Mammary microvascular endothelial cell (primary cell): ENCODE measurements at places on chromosomes 13 and 19. TPM values are rescaled to one million over a fixed set of nuclear protein-coding genes. Genes with fewer than 3 reads are reported as not detected.

GJB6 gene
- not detected in 2 replicates for total RNA-seq

CAPS gene
- total RNA-seq, result 0.89 and 1.3 TPM in 2 replicates

N4BP2L1 gene
- total RNA-seq, result 1.8 and 5.9 TPM in 2 replicates

ZNF320 gene
- 4.3 and 9.0 TPM in 2 replicates for total RNA-seq

SYT3 gene
- total RNA-seq, result not detected in 2 replicates

UNC13A gene
- under 0.01 and 0.54 TPM in 2 replicates for total RNA-seq

SIGLECL1 gene
- not detected in 2 replicates for total RNA-seq

ADPRHL1 gene
- total RNA-seq, result 2.6 and 3.2 TPM in 2 replicates

PRTN3 gene
- total RNA-seq, result not detected in 2 replicates

LRRC63 gene
- 0.44 TPM in 1 of 2 replicates, not detected in the other for total RNA-seq

ADAT3 gene
- 5.5 and 12.1 TPM in 2 replicates for total RNA-seq

MEGF8 gene
- total RNA-seq, result 17.9 and 22.0 TPM in 2 replicates

EPS8L1 gene
- 12.6 and 14.7 TPM in 2 replicates for total RNA-seq

CEACAM5 gene
- not detected in 2 replicates for total RNA-seq

SPTBN4 gene
- total RNA-seq, result 0.13 and 0.30 TPM in 2 replicates

KIR2DL4 gene
- total RNA-seq, result not detected in 2 replicates
